ENCODE measurements at places on chromosomes 5 and 9. TPM values are rescaled to one million over a fixed set of nuclear protein-coding genes. Genes with fewer than 3 reads are reported as not detected.

ERAP2 gene
- total RNA-seq = 10.5 TPM

ARID3C gene
- total RNA-seq = 0.66 TPM

SAXO1 gene
- total RNA-seq = not detected

MYOT gene
- 21.3 TPM for total RNA-seq

TRPM3 gene
- total RNA-seq = 5.2 TPM

C9orf50 gene
- total RNA-seq = 1.7 TPM

GRCh38 chr5:171855798-171856763, 70.5 kb downstream of the SMIM23 start:
- H3K27me3 ChIP-seq = no peaks in the 10 kb centered on the region
- no peaks in the 10 kb centered on the region for H3K4me1 ChIP-seq
- DNase-seq = no peak
- H3K27ac ChIP-seq = no peak overlapping the region

DNA sequence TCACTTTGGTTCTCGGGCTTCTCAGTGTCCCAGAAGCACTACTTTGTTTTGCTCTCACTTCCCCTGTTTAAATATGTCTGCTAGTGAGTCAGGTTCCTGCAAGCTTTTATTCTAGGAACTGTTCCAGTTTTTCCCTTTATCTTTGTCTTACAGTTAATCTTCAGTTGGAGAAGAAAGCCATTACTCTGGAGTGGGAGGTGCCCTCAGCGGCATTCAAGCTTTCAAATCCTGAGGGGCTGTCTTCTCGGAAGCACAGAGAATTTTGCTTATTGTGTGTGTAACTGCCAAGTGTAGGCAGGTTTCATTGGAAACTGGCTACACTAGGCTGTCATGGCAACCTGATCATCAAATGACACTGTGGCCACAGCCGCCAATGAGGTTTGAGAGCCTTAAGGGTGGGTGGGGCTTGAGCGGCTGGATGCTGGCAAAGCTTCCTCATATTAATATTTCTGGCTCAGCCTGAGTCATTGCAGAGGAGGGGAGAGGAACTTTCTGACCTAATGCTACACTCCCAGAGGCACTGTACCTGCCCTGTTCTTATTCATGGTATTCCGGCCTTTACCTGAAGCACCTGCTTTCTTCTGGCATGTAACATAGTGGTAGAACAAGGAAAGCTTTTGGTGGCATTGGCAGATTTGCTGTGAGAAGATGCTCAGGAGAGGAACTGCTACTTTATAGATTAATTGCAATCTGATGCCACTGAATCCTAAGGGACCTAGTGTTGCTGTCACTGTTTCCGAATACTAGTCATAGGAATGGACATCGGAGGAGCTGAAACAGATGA, 26.3 kb downstream of the SLC25A25 start:
- H3K27me3 ChIP-seq = no peaks in the 10 kb centered on the region
- H3K36me3 ChIP-seq = no peaks in the 10 kb centered on the region
- DNase-seq = peak; percentile 93

- H3K36me3 ChIP-seq = no peaks in the 10 kb centered on the region
- H3K4me3 ChIP-seq = peak overlapping the region; percentile 84
- no peaks in the 10 kb centered on the region for H3K4me1 ChIP-seq
- DNase-seq = no peak
- no peaks in the 10 kb centered on the region for H3K27me3 ChIP-seq
Observed at GRCh38 chr9:78236551-78236910, 656 bp downstream of the CEP78 start.

GRCh38 chr9:95857896-95858295, 17.6 kb upstream of the ERCC6L2 start:
- H3K27ac ChIP-seq = no peak overlapping the region
- DNase-seq = no peak
- no peak overlapping the region for H3K4me3 ChIP-seq
- no peaks in the 10 kb centered on the region for H3K27me3 ChIP-seq

DNA sequence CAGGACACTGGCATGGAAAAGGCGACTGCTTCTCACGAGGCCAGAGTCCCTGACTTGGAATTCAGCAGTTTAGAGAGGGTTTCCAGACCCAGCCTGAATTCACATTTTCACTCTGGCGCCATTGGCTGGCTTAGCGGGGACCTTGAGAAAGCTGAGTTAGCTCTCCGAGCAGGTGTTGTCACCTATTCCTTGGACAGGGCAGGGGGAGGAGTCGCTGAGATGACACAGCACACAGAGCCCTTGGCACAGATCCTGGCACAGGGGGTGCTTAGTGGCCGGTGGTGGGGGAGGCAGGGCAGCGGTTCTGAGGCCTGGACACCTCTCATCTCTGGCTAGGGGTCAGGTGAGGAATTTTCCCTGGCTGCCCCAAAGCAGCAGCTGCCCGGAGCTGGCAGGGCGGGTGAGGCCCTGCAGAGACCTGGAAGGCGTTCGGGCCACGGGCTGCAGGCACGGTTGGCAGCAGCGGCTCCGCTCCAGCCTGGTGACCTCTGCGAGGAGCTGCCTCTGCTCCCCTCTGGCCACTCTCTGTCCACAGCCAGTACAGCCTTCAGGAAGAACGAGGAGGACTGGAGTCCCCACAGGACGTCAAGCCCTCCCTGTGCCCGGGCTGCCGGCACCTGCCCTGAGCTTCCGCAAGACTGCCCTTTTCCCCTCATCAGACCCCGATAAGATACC, 72.4 kb upstream of the RAPGEF1 start:
- no peak overlapping the region for H3K27ac ChIP-seq
- H3K4me1 ChIP-seq = no peaks in the 10 kb centered on the region
- H3K4me3 ChIP-seq = no peak overlapping the region
- H3K36me3 ChIP-seq = no peaks in the 10 kb centered on the region

DNA sequence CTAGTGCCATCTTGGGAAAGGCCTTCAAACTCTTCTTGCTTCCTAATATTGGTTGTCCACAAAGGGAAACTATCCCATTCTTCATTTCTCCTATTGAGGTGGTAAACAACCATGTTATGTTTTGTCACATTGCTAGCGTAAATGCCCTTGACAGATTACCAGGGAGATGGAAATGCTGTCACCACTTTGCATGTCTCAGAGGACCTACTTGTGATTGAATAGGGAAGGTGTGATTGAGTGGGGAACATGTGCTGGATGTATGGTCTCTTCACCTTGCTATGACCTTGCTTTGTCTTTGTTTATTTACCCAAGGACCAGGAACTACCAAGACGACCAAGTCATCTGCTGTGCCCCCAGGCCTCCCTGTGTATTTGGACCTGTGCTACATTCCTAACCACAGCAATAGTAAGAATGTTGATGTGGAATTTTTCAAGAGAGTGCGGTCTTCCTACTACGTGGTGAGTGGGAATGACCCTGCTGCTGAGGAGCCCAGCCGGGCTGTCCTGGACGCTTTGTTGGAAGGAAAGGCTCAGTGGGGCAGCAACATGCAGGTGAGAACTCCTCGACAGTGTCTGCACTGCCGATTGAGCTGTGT, 96.1 kb downstream of the MAP1B start:
- no peak overlapping the region for H3K27ac ChIP-seq
- no peaks in the 10 kb centered on the region for H3K27me3 ChIP-seq
- no peak for DNase-seq
- H3K4me3 ChIP-seq = no peak overlapping the region
- no peaks in the 10 kb centered on the region for H3K4me1 ChIP-seq

DNA sequence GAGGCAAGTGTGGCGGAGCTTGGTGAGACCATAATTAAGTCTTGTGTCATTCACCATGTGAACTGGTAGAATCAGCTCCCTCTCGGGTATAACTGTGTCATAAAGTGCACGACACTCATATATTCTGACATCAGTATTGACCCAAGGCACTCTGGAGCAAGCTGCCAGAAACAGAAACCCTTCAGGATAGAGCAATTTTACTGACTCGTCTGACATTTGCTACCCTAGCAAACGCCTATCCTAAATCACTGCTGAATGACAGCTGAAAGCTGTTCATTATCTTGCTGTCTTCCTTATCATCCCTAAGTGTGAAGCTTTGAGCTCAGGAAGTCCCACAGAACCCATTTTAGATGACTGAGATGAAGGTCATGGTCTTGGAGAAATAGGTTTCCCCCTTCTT, 27.8 kb downstream of the PTCH1 start:
- no peak overlapping the region for H3K4me3 ChIP-seq
- H3K27ac ChIP-seq = no peak overlapping the region
- H3K4me1 ChIP-seq = peaks cover 2% of the 10 kb centered on the region
- H3K27me3 ChIP-seq = no peaks in the 10 kb centered on the region
- DNase-seq = no peak

GRCh38 chr9:4530375-4530774, 40.1 kb downstream of the SLC1A1 start:
- H3K4me1 ChIP-seq = no peaks in the 10 kb centered on the region
- DNase-seq = no peak
- H3K27me3 ChIP-seq = no peaks in the 10 kb centered on the region
- peaks cover 4% of the 10 kb centered on the region for H3K36me3 ChIP-seq
- no peak overlapping the region for H3K4me3 ChIP-seq
- no peak overlapping the region for H3K27ac ChIP-seq

GRCh38 chr5:119269061-119269944, 86.5 kb upstream of the TNFAIP8 start:
- DNase-seq = peak; percentile 26
- peak overlapping the region; percentile 96 for H3K27ac ChIP-seq
- peaks cover 24% of the 10 kb centered on the region for H3K4me1 ChIP-seq
- H3K36me3 ChIP-seq = no peaks in the 10 kb centered on the region
- H3K27me3 ChIP-seq = no peaks in the 10 kb centered on the region

DNA sequence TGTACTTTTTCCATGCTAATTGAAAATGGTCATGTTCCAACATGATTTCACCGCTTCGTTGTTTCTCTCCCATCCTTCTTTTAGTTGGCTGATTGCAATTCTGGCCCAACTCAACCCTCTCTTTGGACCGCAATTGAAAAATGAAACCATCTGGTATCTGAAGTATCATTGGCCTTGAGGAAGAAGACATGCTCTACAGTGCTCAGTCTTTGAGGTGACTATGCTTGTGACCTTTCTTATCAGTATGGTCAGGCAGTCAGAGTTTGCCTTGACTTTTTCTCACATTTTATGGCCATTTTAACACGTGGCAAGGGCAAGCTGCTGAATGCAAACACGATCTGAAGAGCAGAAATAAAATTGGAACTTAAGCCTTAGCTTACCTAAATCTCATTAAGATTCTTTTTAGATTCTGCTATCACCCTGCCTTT, 36.0 kb upstream of the CREBRF start:
- no peak overlapping the region for H3K4me3 ChIP-seq
- no peaks in the 10 kb centered on the region for H3K27me3 ChIP-seq
- H3K27ac ChIP-seq = no peak overlapping the region
- H3K36me3 ChIP-seq = no peaks in the 10 kb centered on the region
- DNase-seq = no peak
- peaks cover 20% of the 10 kb centered on the region for H3K4me1 ChIP-seq

DNA sequence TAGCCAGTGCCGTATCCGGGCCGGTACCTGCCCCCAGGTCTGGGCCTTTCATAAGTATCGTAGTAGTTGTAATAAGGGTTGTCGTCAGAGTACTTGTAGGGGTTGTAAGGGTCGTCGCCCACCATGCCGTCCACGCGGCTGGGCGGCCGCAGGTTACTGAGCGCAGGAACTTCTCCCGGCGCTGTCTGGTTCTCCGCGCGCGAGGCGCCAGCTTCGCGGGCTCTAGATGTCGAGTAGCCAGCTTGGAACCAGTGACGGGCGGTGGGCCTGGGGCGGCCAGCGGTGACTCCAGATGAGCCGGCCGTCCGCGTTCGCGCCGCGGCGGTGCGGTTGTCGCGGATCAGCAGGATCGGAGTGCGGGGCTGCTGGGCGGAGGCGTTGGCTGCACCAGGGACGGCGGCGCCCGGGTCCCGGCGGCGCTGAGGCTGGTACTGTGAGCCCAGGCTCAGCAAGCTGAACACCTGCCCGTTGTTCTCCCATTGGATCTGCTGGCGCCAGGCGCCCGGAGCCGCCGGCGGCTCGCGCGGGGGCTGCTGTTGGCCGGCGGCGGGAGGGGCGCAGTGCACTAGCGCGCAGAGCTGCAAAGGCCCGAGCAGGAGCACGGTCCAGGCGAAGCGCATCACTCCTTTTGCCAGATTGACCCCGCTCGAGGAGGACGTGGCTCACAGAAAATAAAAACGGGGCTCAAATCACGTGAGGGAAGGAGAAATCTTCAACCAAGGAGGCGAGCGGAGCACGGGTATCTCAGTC, 518 bp downstream of the LOX start:
- peak overlapping the region; percentile 36 for H3K27ac ChIP-seq
- H3K36me3 ChIP-seq = no peaks in the 10 kb centered on the region
- H3K27me3 ChIP-seq = no peaks in the 10 kb centered on the region
- peak overlapping the region; percentile 63 for H3K4me3 ChIP-seq
- no peaks in the 10 kb centered on the region for H3K4me1 ChIP-seq

DNA sequence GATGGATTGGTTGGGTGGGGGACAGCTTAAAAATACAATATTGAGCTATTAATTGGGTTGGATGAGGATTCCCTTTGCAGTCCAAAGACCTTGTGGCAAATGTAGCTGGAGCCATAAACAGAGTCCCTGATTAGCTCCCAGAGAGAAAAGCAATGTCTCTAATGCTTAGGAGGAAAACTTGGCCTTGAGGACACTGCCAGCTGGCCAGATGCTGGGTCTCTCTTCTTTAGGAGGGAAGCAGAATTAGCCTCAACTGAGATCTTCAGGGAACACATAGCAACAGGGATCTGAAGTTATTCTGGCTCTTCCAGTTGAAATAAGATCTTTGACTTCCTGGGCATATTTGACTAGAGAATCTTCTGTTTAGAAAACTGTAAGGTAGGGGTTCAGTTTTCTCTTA, 121.7 kb upstream of the WWC1 start:
- H3K27ac ChIP-seq = no peak overlapping the region
- H3K27me3 ChIP-seq = no peaks in the 10 kb centered on the region
- H3K36me3 ChIP-seq = no peaks in the 10 kb centered on the region
- no peaks in the 10 kb centered on the region for H3K4me1 ChIP-seq
- no peak for DNase-seq
- H3K4me3 ChIP-seq = no peak overlapping the region

DNA sequence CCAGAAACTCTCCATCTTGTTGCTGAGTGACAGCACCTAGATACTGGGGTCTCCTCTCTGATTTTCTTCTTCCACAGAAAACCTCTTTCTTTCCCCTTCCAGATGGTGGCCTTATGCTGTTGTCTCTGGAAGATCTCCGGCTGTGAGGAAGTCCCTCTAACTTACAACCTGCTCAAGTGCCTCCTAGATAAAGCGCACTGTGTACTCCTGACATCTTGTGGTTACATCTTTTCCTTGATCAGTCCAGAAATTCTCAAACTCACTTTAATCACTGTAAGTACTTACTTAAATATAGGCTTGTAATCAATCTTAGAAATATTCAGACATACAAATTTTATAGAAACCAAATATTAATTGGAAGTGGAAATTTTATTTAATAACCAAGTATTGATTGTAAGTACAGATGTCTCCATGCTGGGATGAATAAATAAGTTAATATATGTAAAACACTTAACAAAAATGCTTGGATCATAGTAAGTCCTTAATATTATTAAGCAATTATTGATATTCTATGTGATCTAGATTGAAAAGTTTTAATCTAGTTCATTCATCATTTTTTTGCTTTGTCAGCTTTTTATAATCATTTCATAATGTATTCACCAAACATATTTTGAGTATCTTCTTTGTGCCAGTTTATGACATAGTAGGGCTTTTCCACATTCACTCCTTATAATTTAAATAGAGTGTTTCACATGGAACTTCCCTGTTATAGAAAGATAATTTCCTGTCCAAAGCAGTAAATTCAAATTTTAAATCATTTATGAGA, 1381.4 kb upstream of the CDH6 start:
- no peak overlapping the region for H3K27ac ChIP-seq
- H3K36me3 ChIP-seq = no peaks in the 10 kb centered on the region
- DNase-seq = no peak
- no peaks in the 10 kb centered on the region for H3K27me3 ChIP-seq
